ENCODE measurements at places on chromosomes 6 and 20.

GRCh38 chr6:1231941-1232340, 80.0 kb upstream of the FOXQ1 start:
- no peak for DNase-seq

DNA sequence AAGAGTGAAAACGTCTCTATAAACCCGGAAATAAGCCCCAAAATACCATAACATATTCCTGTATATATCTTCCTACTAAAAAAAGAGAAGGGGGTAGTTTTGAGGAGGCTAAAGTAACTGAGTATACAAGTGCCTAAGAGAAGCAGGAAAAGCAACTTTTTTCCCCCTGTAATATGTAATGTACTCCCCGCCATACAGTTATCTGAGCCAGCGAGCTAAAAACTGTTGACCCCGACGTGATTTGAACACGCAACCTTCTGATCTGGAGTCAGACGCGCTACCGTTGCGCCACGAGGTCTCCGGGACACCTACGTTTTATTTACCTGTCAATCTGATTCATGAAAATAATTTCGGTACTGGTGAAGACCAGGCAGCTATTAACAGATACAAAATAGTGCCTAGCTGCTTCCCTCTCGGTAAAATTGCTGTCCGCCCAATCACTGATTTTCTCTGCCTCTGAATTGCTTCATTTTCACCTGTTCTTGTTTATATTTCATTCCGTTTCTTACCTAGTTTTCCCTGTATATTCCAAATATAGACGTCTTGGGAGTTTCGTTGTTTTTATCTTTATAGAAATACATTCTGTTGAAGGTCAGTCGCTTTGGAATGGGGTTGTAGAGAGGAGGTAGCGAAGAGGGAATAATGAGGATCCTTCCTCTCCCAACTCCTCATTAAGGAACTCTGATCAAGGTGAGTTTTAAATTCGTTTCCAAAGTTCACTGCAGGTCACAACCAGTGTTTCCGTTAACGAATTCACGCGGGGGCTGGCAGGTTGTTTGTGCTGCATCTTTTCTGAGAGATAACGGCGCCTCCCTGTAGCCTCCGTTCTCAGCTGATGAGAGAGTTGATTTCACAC, 33.6 kb upstream of the BTN3A2 start:
- DNase-seq, result no peak

- no peak for DNase-seq
Measured at GRCh38 chr20:3783511-3784195, 2.4 kb upstream of the SPEF1 start.

DNA sequence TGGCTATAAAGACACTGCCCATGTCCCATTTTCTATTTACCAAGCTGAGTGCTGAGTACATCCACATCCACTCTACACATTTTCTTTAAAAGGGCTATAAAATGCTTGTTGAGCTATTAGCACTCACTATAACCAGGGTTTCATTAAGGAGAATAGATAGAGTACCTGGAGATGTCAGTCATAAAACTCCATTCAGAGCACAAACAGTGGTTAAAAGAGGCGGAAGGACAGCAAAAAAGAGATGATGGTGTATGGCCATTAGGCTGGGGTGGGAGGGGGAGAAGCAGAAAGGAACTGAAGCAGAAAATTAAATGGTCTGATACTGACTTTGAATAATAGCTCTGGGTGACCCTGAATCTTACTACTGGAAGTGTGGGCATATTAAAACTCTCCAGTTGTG, 609.9 kb upstream of the MAP3K7 start:
- DNase-seq, result no peak

DNA sequence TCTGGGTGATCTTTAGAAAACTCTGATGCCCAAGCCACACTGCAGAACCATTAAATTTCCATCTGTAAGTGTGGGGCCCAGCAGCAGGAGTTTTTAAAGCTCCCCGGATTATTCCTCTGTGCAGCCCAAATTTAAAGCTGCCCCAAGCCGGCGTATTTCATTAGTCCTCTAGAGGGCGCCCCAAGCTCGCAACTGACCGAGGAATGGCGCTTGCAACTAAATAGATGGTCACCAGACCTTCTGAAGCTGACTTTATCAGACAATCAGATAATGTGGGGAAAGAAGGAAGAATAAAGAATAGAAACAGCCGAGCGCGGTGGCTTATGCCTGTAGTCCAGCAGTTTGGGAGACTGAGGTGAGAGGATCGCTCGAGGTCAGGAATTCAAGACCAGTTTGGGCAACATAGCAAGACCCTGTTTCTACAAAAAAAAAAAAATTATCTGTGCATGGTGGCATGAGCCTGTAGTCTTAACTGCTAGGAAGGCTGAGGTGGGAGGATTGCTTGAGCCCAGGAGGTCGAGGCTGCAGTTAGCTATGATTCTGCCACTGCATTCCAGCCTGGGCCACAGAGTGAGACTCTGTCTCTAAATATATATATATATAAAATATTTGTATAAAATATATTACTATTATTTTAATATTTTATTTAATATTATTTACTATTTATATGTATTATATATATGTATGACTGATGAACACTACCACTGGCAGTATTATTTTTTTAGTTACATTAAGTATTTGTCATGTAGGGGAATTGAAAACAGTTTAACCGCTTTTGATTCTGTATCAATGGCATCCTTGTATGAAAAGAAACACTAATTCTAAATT, 56.0 kb downstream of the OTOR start:
- DNase-seq, result peak; percentile 15

- no peak for DNase-seq
Measured at GRCh38 chr6:107532706-107533105, 42.8 kb downstream of the SOBP start.

DNA sequence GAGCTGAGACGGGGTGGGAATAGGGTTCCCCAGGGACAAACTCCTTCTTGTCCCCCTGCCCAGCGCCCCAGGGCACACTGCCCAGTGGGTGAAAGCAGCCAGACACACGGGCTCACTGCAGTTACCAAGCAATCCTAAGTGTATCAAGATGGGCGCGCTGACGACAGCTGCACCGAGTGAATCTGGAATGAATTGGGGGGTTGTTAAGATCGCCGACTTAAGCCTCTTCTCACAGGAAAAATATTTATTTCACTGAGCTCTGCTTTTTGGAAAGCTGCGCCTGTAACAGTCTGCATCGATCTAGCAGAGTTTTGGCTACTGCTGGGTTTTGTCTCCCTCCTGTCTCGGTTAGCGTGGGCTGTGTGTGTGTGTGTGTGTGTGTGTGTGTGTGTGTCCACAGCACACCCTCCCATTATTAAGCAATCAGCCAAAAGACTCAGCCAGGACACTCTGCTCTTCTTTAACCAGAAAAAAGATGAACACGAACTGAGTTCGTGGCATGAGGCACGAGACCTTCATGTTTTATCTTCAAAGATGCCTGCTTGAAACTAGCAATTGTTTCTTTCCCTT, 35.9 kb downstream of the RIPOR3 start:
- DNase-seq, result no peak

DNA sequence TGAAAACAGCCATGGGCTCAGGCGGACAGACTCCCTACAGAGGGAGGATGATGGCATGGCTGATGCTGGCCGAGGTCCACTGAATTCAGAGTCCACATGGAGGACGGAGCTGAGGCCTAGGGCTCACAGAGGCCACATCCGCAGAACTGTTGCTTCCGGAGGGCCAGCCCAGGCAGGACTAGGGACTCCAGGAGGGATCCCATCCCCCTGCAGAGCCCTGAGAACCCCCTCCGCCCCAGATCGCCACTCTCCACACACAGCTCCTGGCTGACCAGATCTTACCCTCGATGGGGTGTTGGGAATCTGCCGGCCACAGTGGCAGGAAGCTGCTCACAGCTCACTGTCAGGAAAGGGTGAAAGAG, 399.2 kb downstream of the TAF4 start:
- DNase-seq, result no peak

- DNase-seq, result no peak
Measured at GRCh38 chr6:170257376-170257775, 33.5 kb downstream of the DLL1 start.

All from stimulated activated CD8-positive, alpha-beta memory T cell treated with anti-CD3 and anti-CD28 coated beads, Interleukin-7, amount 100 ng/mL, for 24 hours (primary cell).